ENCODE measurements at places on chromosomes 7 and 10.

GRCh38 chr7:150388709-150389531 is 9.8 kb downstream of the ZNF775 start:
- no peaks in the 10 kb centered on the region for H3K27me3 ChIP-seq
- H3K27ac ChIP-seq: peak overlapping the region; percentile 78
- peak; percentile 70 for DNase-seq
- H3K4me1 ChIP-seq: peaks cover 14% of the 10 kb centered on the region
- H3K36me3 ChIP-seq: no peaks in the 10 kb centered on the region

- no peak for DNase-seq
- H3K27ac ChIP-seq: no peak overlapping the region
- H3K36me3 ChIP-seq: no peaks in the 10 kb centered on the region
- H3K4me1 ChIP-seq: no peaks in the 10 kb centered on the region
- H3K4me3 ChIP-seq: no peak overlapping the region
These were observed 312.6 kb upstream of the BMPER start for GRCh38 chr7:33592718-33593117.

- no peaks in the 10 kb centered on the region for H3K4me1 ChIP-seq
- no peak overlapping the region for H3K4me3 ChIP-seq
- H3K27me3 ChIP-seq: no peaks in the 10 kb centered on the region
- no peaks in the 10 kb centered on the region for H3K36me3 ChIP-seq
These were observed 39.4 kb downstream of the SLC16A9 start for GRCh38 chr10:59670269-59670668.

DNA sequence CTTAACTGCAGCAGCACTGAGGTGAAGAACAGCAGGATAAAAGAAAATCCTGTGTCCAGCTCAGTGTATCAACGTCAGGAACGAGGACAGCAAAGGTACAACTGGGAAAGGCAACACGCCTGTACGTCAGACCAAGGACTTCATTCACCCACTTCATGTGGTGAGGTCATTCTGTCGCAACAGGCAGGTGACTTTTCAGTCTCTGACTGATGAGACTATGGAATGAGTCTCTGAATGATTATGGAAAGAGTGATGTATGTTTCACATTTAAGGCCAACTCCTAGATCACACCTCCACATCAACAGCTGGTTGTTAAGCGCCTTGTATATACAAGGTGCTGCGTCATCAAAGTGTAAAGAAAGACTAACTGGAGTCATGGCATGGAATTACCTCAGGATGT is 297.6 kb upstream of the SP8 start:
- no peaks in the 10 kb centered on the region for H3K27me3 ChIP-seq
- no peak overlapping the region for H3K4me3 ChIP-seq
- H3K4me1 ChIP-seq: no peaks in the 10 kb centered on the region
- H3K27ac ChIP-seq: no peak overlapping the region
- H3K36me3 ChIP-seq: no peaks in the 10 kb centered on the region
- DNase-seq: no peak

GRCh38 chr7:26910221-26910620 is 45.8 kb upstream of the SKAP2 start:
- H3K4me1 ChIP-seq: peaks cover 6% of the 10 kb centered on the region
- H3K27me3 ChIP-seq: no peaks in the 10 kb centered on the region
- no peak overlapping the region for H3K27ac ChIP-seq

GRCh38 chr7:117896339-117896738 is 23.1 kb upstream of the CTTNBP2 start:
- H3K4me3 ChIP-seq: no peak overlapping the region
- no peaks in the 10 kb centered on the region for H3K27me3 ChIP-seq
- H3K4me1 ChIP-seq: no peaks in the 10 kb centered on the region
- H3K27ac ChIP-seq: no peak overlapping the region
